Right renal cortex interstitium (tissue), 3 donors: ENCODE measurements at places on chromosomes 4 and X. TPM values are rescaled to one million over a fixed set of nuclear protein-coding genes. Genes with fewer than 3 reads are reported as not detected.

- DNase-seq: no peak
These were observed 19.9 kb downstream of the PGRMC2 start for GRCh38 chr4:128267745-128268144.

DNA sequence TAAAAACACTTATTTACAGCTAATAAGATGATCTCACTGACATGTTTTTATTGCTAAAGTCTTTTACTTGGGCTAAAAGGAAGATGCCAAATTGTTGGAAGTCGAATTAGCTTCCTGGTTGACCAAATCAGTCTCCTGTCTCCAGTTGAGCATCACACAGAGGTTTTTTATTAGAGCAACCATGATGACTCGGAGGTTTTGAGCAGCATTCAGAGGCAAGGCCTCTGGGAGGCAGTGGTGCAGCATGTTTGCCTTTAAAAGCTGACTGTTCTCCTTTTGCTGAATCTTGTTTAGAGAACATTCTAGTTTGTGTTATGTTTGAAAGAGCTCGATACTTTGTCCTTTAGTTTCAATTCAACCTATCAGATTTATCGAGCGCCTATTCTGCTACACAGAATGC, 2.1 kb downstream of the UCHL1 start:
- no peak for DNase-seq

The FAM133A gene
- 0.08 TPM for polyA plus RNA-seq

The DMP1 gene
- not detected for polyA plus RNA-seq

GRCh38 chrX:96455078-96455477, 229.6 kb upstream of the DIAPH2 start:
- no peak for DNase-seq

- DNase-seq: no peak
These were observed 18.2 kb upstream of the ABLIM2 start for GRCh38 chr4:8176547-8177399.

- DNase-seq: no peak
These were observed 88.1 kb downstream of the CAMK2D start for GRCh38 chr4:113673450-113673849.

GRCh38 chrX:12363216-12363615, 224.9 kb downstream of the FRMPD4 start:
- DNase-seq: no peak

DNA sequence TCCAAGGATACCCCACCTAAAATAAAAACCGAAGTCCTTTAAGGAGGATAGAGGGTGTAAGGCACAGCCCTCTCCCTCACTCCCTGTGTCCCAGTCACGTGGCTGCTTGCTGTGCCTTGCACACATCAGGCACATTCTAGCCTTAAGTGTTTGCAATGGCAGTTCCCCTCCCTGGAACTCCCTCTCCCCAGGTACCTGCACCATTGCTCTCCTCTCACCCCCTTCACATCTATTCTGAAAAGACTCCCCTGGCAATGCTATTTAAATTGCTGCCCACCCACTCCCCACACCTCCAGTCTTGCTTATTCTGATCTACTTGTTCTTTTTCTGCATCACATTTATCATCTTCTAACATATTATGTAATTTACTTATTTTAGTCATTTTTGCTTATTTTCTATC, 91.6 kb upstream of the LNX1 start:
- no peak for DNase-seq

GRCh38 chr4:53465281-53465680, 87.8 kb downstream of the FIP1L1 start:
- no peak for DNase-seq

GRCh38 chr4:177246641-177247584, 62.8 kb upstream of the NEIL3 start:
- DNase-seq: no peak

DNA sequence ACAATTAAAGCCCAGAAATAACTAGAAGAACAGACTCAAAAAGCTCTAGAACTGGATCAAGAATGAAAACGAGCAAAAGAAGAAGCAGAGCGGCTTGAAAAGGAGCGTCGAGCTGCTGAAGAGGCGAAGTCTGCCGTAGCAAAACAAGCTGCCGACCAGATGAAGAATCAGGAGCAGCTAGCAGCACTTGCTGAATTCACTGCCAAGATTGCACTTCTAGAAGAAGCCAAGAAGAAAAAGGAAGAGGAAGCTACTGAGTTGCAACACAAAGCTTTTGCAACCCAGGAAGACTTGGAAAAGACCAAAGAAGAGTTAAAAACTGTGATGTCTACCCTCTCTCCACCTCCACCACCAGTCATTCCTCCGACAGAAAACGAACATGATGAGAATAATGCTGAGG, 56.1 kb upstream of the PPP4R3C start:
- no peak for DNase-seq

GRCh38 chr4:145501051-145501660, 19.5 kb downstream of the SMAD1 start:
- no peak for DNase-seq

The HPGD gene
- polyA plus RNA-seq: 40.2 TPM

DNA sequence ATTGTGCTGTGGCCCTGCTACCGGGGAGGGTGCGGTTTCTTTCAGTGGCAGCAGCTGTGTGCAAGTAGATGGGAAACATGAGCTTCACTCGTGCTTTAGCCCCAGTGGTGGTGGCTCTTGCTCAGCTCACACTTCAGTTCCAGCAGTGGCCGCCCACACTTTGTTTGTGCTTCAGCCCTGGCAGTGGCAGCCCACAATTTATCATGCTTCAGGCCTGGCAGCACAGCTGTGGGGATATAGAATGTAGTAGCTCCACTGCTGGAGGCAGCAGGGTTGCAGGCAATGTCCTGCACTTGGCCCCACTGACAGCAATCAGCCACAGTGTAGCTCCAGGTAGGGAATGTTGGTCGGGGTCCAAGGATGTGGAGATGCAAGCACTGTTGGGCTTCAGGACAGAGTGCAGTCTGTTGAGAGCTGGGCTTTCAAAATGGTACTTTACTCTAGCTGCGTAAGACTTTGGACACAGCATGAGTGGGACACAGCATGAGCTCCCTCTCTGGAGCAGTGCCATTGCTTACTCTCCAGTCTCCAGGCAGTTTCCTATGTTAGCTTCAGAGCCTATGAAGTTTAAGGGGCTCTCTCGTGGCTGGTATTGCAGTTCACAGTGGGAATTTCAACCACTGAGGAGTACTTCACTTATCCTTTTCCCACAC, 413.1 kb downstream of the PDGFC start:
- DNase-seq: no peak

DNA sequence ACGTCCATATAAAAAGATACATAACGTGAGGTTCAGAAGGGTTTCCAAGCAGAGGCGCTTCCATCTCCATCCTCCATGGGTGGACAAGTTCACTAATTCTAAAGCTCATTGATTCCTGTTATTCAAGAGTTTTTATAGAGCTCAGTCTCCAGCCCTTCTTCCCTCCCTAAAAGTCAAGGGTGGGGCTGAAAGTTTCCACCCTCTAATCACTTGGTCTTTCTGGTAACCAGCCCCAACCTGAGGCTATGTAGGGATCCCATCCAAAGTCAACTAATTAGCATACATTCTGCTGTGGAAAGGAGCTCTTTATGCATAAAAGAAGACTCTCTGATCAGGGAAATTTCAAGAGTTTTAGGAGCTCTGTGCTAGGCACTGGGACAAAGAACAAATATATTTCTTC, 46.9 kb upstream of the VEGFC start:
- no peak for DNase-seq

- no peak for DNase-seq
These were observed 106.4 kb downstream of the PHKA2 start for GRCh38 chrX:18877469-18877868.

The MAGEA1 gene
- not detected for polyA plus RNA-seq

DNA sequence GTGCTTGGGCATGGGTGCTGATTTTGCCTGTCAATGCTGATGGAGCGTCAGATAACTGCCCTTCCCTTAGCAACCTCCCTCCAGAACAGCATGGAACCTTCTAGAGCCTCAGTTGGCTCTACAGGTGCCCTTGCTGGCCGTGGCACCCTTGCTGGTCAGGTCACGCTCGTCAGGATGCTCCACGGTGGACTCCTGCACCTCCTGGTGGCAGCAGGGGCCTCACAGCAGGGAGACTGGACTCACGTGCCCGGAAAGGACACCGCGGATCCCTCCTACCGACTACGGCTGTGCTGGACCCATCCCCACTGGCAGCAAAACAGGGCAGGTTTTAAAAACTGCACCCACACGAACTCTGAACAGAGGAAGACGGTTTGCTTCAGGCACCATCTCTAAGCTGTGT, 82.1 kb upstream of the AFAP1 start:
- no peak for DNase-seq

GRCh38 chr4:139171876-139172691, 4.9 kb downstream of the ELF2 start:
- no peak for DNase-seq

DNA sequence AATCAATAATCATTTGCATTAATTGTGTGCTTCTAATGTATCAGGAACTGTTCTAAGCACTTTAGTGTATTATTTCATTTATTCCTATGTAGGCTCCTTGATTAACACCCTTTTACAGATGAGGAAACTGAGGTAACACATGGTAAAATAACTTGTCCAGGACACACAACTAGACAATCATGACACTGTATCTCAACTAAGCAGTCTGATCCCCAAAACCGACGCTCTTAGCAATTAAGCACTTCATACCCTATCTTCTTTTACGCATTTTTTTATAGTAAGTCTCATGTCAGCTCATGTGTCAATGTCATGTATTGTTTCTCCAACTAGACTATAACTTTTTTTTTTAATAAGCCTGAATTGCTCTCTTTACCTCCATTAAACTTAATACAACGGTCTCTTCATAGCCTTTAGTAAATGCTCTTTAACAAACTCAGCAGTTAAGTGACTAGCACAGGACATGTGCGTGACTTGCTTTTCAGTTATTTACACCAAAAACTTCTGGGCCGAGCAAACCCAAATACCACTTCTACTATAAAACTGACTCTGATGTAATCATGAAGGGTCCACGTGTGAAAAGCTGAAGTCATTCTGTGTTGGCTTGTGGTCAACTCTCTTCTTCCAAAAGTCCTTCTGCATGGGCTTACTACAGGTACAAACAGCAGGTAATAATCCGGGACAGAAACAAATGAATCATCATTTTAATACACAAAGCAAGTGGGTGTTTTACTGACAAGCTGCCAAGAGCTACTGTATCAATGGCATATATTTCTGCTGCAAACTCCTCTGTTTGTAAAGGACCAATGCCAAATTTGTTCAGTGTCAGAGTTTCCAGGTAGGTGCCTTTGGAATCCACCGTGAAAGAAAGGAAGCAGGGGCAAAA, 7.9 kb upstream of the AMBN start:
- no peak for DNase-seq

DNA sequence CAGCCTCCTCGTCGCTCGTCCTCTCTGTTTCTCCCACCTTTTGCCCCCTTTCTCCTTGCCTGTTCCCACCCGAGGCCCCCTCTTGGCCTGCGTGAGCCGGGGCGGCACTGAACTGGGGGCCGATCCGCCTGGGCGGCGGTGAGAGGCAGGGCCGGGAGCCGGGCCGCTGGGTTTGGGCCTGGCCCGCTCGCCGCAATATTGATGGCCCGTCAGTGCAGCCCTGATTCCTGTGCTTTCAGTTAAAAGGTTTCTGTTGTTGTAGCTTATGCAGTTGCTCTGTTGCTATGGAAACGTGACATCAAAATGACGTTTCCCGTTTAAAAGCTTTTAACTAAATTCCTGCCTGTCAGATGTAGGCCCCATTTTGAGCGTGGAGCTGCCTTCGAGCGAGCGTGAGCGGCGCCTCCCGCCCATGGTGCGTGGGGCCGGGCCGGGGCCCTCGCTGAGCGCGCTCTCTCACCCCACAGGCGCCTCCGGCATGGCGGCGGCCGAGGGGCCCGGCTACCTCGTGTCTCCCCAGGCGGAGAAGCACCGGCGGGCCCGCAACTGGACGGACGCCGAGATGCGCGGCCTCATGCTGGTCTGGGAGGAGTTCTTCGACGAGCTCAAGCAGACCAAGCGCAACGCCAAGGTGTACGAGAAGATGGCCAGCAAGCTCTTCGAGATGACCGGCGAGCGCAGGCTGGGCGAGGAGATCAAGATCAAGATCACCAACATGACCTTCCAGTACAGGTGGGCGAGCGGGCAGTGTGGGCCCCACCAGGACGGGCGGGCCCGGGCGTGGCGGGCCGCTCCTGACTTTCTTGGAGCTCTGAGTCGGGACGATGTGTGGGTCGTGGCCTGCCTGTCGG, at the start of gene MSANTD1:
MSANTD1 (plus strand) TSS at position 349 of the 851 bp plus-strand sequence; CDS start at position 413, 64 bp downstream.
- no peak for DNase-seq

- no peak for DNase-seq
These were observed 32.3 kb downstream of the CHRNA9 start for GRCh38 chr4:40367451-40367850.

GRCh38 chr4:17322514-17322913, 189.4 kb downstream of the QDPR start:
- DNase-seq: no peak

The KLKB1 gene
- polyA plus RNA-seq: 1.6 TPM

The TXK gene
- 1.8 TPM for polyA plus RNA-seq

GRCh38 chr4:123346951-123347350, 49.6 kb upstream of the SPRY1 start:
- no peak for DNase-seq

DNA sequence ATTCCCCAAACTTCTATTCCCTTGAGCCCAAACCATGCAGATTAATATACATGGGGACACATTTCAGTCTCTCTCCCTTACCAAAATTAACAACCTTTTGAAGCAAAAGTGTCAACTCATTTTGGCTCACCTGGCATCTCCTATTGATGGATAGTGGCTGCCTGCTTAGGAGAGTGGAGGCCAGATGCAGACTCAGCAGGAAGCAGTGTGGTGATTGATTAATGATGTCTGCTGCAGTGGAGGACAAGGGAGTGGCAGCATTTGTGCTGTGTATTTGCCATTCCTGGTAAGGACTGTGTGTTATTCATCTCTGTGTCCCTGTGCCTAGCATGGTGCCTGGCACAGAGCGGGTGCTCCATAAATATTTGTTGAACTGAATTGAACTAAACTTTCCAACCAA, 590.1 kb downstream of the RAB28 start:
- DNase-seq: no peak

DNA sequence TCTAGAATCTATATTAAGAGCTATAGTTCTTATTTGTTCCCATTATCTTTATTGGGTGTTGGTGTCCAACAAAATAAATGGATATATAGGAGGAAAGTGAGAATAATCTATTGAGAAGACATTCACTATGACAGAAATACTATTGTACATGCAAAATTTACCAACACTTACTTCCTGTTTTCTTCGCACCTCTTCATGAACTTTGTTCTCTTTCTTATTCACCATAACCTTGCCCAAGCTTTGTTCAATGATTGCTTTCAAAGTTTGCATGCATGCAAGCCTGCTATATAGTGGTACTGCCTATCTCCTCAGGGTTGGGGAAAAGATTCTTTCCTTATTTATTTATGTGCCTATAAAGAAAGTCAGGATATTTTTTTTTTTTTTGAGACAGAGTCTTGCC, 176.4 kb upstream of the JADE1 start:
- DNase-seq: no peak

The SSX1 gene
- not detected for polyA plus RNA-seq

The NEK1 gene
- polyA plus RNA-seq: 27.1 TPM

GRCh38 chr4:145795521-145795920, 115.6 kb downstream of the C4orf51 start:
- DNase-seq: no peak

GRCh38 chr4:83964996-83965541, 429.2 kb downstream of the GPAT3 start:
- no peak for DNase-seq

- no peak for DNase-seq
These were observed 50.1 kb downstream of the CENPVL3 start for GRCh38 chrX:51568586-51568985.

The LONRF3 gene
- 1.2 TPM for polyA plus RNA-seq
